Stimulated activated CD4-positive, alpha-beta T cell treated with anti-CD3 and anti-CD28 coated beads, Interleukin-15, amount 100 ng/mL, for 1 hour (primary cell): ENCODE measurements at places on chromosomes 1 and 21.

DNA sequence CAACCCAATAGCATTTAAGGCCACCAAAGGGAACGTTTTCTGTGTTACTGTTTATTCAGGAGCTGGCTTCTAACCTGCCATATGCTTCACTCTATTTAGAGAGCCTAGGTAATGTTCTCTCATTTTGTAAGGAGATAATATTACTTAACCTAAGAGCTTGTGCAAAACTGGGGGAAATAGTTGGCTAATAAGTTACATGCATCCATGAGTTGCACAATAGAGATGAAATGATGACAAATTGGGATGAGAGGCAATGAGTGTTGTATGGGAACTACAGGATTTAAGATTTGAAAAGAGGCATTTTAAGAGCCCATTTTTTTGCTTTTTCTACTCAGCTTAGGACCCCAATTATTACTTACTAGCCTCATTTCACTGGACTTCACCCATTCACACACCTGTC, 151.0 kb downstream of the ST6GALNAC3 start:
- no peak for DNase-seq

GRCh38 chr1:28845786-28846543, 34.0 kb downstream of the OPRD1 start:
- no peak for DNase-seq

- no peak for DNase-seq
Measured at GRCh38 chr1:54816130-54816529, 15.0 kb upstream of the TTC22 start.

- DNase-seq = no peak
Measured at GRCh38 chr1:69739251-69739605, 171.5 kb downstream of the LRRC7 start.

DNA sequence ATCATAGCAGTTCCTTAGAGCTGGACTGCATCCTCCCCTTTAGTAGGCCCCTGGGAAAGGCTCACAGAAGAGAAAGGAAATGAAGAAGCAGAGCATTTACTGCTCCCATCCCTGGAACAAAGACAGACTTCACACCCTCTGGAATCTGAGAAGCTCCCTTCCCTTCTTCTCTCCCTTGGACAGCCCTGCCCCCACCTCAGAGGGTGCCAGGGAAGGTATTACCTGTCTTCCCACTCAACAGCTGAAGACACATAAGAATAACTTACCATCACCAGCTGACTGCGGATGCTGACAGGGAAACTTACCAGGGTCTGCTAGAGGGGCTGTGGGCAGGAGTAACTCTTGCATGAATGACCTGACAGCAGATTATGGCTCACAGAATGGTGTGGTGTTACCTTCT, 14.1 kb upstream of the FAAH start:
- no peak for DNase-seq

GRCh38 chr21:33254766-33255165, 11.4 kb upstream of the IL10RB start:
- DNase-seq = no peak

DNA sequence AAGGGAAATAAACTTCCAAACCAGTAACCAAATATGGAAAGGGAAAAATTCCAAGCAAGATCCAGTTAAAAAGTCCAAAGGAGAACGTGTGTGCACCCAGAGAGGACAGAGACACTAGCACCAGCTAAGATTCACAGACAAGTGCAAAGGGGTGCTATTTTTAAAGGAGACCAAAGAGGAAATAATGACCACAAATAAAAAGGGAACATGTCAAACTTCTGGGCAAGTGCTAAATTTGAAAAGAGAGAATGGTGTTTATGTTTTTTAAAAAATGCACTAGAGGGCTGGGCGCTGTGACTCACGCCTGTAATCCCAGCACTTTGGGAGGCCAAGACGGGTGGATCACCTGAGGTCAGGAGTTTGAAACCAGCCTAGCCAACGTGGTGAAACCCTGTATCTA, 8.6 kb downstream of the JAM2 start:
- DNase-seq = no peak

- no peak for DNase-seq
Measured at GRCh38 chr21:31176080-31176551, 137.8 kb upstream of the KRTAP19-8 start.

DNA sequence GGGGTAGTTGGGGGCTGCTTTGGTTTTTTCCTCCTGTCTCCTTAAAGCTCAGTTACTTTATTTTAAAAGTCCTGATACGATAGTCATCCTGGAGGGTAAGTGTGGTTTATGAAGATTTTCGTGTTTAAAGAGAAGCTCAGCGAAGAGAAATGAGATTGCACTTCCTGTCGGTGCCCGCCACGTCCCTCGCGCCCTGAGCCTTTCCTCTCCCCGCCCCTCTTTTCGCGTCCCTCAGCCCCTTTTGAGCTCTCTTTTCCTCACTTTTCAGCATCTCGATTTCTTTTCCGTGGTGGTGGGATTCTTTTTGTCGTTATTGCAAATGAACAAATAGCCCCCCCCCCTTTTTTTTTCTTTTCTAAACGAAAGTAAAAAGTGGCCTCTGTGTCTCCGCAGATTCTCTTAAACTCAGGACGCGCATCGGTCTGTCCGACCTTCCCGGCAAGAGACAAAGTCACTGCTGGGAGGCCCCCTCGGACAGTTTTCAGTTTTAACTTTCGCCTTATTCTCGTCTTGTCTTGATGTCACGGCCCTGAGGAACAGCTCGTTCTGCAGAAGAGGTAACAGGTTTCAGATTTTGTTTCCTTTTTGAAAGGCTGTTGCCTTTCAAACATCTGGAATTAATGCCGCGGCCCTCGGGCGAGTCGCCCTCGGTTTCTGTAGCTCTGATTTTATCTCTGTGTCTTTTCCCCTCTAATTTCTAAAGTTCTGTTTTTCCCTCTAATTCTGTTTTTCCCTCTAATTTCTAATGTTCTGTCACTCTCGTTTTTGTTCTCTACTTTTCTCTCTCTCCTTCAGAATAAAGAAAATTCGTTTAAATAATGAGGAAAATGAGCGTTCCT, 1.0 kb upstream of the DMRTA2 start:
- no peak for DNase-seq

GRCh38 chr21:41840880-41841279, 38.3 kb downstream of the PRDM15 start:
- no peak for DNase-seq

- DNase-seq = no peak
Measured at GRCh38 chr1:152035539-152036266, 1.1 kb downstream of the S100A11 start.

DNA sequence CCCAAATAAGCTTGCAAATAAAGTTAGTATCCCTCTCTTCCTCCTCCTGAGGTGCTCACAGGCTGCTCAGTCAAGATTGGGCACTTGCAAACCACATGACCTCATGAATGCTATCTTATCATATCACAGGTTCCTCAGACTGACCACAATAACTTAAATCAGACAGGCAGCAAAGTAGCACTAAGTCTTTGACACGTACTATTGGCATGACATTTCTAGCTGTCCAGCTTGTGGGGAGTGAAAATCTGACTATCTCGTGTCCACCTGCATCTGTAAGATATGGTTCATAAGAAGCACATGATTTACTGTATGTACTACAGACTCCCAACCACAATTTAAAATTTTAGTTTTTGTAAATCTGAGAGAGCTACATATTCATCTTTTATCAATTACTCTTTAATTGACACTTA, 58.0 kb upstream of the GFI1 start:
- no peak for DNase-seq

DNA sequence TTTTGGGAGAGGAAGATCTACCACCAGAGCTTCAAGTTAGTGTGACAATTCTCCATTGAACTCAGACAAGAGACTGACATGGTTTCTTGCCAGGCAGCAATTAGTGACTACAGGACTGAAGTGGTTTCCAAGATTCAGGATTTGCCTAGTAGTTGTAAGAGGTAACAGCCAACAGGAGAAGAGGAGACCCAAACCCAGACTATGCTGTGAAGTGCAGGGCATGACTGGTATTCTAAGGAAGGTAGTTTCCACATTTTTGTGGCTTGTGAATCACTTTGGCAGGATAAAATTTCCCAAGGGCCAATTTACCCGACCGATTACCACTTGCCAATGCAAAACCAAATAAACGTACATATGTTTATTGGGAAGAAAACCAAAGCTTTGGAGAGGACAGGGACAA, 14.7 kb upstream of the RAP1A start:
- no peak for DNase-seq

DNA sequence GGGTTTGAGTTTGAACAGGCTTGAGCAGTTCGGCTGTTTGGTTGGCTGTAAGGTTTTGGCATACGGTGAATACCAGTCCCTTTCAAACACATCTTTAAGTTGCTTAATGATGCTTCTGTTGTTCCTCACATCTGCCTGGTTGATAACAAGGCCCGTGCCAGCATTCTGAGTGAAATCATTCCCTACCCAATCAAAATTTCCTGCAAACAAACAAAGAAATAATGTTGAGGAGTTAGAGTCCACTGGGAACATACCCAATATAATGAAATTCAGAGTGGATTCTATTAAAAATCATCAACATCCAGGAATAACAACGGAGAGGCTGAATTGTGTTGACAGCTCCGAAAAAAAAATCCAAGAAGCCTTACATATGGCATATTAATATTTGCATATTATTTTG, 91.0 kb upstream of the MAP1LC3C start:
- no peak for DNase-seq

- DNase-seq = no peak
Measured at GRCh38 chr1:182303778-182304177, 87.8 kb downstream of the GLUL start.

DNA sequence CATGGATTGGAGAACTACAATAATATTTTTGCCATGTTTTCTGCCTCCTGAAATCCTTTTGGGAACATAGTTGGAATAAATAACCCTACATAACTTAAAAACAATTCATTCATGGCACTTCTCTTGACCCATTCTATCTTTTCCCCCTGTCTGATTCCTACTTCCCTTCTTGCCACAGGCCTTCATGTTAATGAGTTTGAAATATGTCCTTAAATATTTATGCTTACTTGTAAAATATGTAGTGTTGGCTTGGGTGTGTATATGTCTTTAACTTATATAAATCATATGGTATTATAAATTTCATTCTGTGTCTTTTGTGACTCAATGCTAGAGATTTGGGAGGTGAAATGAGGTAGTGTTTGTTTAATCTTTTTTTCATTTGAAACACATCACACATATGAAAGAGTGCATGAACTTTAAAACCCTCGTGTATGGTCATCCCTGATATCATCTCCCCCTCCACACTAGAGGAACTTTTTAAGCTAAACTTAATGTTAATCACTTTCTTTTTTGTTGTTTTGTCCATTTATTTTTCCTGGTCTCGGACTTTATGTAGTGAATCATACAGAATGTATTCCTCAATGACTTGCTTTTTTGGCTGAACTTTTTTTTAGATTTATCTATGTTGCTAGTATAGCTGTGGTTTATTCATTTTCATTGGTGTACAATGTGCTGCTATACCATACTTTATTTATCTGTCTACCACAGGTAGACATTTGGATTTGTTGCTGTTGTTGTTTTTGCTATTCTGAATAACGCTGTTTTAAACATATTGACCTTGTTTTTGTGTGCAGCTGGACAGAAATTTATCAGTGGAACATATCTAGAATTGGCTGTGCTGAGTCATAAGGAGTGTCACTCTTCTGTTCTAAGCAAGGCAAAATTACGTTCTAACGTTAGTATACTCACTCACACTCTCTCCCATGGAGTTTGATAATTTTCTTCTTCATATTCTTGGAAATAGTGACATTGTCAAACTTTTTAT, 441.6 kb downstream of the PLPP3 start:
- no peak for DNase-seq

DNA sequence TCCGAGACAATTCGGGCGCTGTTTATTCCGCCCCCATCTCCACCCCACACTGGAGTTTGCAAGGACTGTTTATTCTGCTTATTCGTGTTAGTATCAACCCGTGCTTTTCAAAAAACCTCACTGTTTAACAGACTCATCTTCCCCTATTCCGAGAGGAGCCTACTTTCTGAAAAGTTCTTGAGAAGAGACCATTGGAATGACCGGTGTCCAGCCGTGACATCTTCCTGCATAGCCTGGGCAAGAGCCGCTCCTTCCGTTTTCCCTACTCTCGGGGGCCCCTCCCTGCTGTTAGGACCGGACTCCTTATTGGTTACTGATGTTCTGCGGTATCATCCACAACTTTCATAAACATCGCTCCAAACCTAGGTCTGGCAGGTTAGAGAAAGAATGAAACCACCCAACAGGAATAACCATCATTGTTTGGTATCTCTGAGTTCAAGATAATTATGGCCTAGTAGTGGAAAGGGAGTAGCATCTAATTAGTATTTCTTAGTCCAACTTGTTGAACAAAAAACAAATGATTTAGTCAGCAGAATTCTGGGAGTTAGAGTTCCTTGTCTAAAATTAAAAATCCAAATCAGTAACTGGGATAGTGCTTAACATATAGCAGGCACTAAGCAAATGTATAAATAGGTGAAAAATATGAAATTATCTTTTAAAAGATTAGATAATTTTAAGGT, 837 bp downstream of the STXBP3 start:
- no peak for DNase-seq

- DNase-seq = no peak
Measured at GRCh38 chr1:52659851-52660596, 27.1 kb downstream of the SHISAL2A start.

GRCh38 chr1:44347280-44347679, 7.8 kb downstream of the ERI3 start:
- DNase-seq = no peak

DNA sequence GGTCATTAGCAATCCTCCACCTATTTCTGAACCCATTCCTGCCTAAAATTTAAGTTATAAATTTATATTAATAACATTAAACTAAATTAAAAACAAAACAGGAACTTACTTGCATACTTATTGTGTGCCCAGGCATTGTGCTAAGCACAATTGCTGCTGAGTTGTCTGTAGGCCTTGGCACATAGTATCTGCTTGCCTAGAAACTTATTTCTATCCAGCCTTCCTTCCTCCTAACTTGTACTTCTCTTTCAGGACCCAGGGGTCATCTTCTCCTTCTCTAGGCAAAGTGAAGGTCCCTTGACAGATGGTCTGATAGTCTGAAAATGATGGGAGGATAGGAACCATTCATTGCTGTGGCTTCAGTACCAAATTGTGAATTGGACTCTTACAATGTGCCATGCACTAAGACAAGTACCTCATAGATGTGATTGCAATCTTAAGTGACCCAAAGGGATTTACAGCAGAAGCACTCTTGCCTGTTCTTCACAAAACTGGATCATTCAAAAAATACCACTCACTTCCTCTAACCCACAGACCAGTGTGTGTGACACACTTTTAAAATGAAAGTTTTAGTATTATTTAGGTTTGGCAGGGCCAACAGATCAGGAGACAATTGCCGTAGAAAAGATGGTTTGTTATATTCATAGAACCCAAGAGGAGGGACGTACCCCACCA, 10.3 kb upstream of the CD101 start:
- no peak for DNase-seq

DNA sequence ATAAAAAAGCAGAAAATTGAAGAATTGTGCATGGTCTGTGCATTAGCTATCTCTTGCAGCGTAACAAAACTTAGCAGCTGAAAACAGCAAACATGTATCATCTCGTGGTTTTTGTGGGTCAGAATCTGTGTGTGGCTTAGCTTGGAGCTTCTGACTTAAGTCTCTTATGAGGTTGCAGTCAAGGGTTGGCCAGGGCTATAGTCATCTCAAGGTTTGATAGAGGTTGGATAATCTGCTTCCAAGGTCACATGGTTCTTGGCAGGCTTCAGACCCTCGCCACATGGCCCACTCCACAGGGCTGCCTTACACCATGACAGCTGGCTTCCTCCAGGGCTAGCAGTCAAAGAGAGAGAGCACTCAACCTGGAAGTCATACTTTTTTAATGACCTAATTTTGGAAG, 35.9 kb downstream of the CNST start:
- no peak for DNase-seq
